ENCODE measurements at places on chromosomes 11 and 22.

- DNase-seq: no peak
Observed at GRCh38 chr22:19526702-19527111, 2.5 kb upstream of the CLDN5 start.

GRCh38 chr11:79388201-79388600 is 52.6 kb downstream of the TENM4 start:
- no peak for DNase-seq

GRCh38 chr22:41848468-41848867 is 15.6 kb downstream of the SREBF2 start:
- DNase-seq: no peak

- no peak for DNase-seq
Observed at GRCh38 chr11:110295531-110296225, 736 bp downstream of the RDX start.

GRCh38 chr11:117179048-117179999 is 781 bp downstream of the SIDT2 start:
- no peak for DNase-seq

GRCh38 chr11:1451781-1452470 is 34.7 kb downstream of the MOB2 start:
- DNase-seq: no peak

DNA sequence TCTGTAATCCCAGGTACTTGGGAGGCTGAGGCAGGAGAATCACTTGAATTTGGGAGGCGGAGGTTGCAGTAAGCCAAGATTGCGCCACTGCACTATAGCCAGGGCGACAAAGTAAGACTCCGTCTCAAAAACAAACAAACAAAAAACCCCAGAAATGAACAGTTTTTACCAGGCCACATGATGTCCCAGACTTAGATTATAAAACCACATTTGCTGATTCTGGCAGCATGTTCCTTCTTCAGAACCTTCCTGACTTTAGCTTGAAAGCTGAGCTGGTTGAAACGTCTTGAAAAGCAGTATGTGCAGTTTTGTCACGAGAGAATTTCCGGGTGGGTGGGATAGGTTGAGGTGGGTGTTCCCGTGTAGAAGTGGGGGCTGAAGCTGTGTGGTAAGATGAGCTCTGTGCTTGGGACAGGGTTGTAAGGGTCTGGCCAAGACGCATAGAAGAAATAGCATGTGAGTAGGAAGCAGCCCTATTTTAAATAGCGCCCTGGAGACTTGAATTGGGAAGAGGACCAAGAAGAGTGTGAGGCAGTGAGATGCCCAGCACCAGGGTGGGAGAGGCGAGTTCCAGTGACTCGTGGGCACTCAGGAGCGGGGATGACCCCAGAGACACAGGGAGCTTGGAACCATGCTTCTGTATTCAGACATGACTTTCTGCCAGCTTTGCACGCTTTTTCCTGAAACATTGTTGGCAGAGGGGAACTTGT is 7.6 kb downstream of the AP2A2 start:
- DNase-seq: no peak

DNA sequence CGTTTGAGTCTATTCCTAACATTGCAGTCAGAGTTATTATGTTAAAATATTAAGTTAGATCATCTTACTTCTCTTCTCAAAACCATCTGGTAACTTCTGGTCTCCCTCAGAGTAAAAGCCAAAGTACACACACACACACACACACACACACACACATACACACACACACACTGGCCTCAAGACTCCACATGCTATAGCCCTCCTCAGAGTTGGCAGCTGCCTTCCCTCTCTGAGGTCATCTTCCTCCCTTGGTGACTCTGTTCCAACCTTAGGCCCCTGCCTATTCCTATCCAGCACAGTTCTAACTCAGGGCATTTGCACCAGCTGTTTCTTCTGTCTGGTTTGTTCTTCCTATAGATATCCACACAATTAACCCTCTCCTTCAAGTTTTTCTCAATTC is 272.0 kb upstream of the SESN3 start:
- no peak for DNase-seq

- DNase-seq: no peak
Observed at GRCh38 chr22:38327805-38328204, 10.6 kb upstream of the CSNK1E start.

DNA sequence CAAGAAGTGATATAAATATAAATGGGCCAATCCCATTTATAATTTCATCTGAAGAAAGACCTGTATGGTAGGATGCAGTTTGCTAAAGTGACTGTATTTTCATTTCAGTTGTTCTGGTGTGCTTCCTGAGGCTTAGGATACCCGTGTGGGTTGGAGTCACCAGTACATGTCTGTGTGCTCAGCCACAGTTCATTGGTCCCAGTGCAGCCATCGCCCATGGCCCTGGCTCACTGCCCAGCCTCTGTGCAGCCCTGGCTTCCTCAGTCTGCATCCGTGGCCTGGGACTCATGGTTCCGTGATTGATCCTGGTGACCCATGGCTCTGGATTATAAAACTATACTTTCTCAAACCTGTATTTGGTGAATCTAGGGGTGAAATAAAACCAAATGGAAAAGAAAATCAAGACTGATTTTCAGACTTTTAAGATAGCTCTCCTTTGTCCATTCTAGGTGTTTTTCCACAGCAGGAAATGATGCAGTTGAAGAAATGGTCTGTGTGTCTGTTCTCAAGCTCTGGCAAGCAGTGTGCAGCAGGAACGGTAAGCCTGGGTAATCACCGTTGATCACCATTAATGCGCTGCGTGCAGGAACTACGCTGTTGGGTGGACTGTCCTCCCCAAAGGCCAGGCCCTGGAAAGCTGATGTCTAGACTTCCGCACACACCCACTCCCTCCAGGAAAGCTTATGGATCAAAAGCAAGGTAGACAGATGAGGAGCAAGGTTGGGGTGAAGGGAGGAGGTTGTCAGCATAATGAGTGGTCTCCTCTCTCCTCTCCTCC is 27.2 kb downstream of the TTC12 start:
- DNase-seq: no peak

GRCh38 chr11:44267750-44268613 is 42.0 kb downstream of the ALX4 start:
- no peak for DNase-seq

DNA sequence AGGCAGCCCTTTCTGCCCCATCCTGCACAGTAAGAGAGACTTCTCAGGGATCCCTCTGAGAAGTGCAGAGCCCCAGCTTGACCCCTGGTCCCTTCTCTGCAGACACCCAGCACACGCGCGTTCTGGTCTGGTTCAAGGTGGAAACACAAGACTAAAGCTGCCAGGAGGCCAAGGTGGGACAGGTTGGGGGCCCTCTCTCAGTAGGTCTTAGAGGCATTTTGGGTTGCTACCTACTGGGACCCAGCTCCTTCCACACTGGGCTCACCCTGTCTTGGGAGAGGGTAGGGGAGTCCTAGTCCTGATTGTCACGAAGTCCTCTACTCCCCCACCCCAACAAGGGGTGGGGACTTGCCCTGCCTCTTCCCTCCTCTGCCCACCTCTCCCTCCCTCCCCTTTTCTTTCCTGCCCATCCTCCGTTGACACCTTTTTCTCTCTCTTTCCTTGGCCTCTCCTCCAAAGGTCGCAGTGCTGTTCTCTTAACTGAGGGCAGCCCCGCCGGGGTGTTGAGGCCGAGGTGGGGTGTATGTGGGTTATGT is 763 bp upstream of the SOX10 start:
- no peak for DNase-seq

DNA sequence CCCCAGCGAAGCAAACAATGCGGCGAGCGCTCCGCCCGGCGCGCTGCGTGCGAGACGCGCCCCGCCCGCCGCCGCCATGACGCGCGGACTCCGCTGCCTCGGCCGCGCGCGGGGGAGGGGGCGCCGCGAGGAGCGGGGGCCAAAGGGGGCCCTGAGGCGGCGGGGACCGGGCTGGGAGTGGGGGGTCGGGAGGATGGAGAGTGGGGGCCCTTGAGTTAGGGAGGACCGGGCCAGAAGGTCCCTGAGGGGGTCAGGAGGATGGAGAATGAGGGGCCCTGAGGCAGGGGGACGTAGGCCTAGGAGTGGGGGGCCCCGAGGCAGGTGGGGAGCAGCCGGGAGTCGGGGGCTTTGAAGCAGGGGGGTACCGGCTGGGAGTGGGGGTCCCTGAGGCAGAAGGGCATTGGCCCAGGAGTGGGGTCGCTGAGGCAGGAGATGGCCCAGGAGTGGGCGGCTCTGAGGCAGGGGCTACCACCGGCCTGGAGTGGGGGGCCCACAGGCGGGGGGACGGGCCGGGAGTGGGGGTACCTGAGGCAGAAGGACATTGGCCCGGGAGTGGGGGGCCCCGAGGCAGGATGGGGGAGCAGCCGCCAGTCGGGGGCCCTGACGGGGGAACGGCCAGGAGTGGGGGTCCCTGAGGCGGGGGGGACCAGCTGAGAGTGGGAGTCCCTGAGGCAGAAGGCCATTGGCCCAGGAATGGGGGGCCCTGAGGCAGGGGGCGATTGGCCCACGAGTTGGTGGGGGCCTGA is at the start of gene BRD1:
Gene BRD1, minus strand, starts transcription at position 21 of the 746 bp plus-strand sequence. CDS start 3,556 bp downstream, outside the sequence.
- no peak for DNase-seq

DNA sequence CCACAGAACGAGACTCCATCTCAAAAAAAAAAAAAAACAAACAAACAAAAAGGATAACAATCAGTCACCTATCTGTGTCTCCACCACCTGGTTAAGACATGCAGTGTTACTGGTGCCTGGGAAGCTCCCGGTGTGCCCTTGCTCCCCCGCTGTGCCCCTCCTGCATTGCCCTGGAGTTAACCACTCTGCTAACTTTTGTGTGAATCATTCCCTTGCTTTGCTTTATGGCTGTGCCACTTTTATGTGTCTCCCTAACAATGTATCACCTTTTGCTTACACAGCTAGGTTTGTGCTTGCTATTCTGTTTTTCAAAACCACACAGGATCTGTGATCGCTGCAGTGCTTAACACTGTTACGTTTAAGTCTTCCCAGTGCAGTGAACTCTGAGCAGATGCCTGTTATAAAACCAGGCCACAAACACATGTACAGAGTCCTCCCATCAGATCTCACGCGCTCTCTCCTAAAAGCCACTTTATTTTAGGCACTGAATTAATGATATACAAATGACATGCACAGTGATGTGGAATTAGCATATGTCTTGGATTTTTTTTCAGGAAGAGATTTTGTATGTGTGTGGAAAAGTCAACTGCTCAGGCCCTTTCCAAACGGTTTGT is 69.9 kb downstream of the BUD13 start:
- no peak for DNase-seq
